ENCODE measurements at places on chromosomes 5 and 9.

- no peak for DNase-seq
Observed at GRCh38 chr5:177300236-177300880, 3.2 kb downstream of the RAB24 start.

DNA sequence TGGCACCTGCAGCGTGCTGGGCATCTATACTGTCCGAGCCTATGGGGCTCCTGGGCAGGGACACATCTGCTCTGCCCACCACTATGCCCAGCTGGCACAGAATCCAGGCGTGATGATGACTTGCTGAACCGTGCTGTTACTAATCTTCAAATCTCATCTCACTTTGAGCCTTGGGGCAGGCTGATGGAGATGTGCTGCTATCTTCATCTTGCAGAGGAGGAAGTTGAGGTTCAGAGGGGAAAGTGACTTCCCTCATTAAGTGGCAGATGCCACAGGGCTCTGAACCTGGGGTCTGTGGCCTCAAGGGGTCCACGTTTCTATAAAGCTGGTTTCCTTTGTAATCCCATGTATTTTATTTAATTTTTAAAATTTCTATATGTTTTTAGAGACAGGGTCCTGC lies 4.7 kb downstream of the SLC2A6 start:
- no peak for DNase-seq

- no peak for DNase-seq
Observed at GRCh38 chr5:14319102-14319501, 176.0 kb downstream of the TRIO start.

DNA sequence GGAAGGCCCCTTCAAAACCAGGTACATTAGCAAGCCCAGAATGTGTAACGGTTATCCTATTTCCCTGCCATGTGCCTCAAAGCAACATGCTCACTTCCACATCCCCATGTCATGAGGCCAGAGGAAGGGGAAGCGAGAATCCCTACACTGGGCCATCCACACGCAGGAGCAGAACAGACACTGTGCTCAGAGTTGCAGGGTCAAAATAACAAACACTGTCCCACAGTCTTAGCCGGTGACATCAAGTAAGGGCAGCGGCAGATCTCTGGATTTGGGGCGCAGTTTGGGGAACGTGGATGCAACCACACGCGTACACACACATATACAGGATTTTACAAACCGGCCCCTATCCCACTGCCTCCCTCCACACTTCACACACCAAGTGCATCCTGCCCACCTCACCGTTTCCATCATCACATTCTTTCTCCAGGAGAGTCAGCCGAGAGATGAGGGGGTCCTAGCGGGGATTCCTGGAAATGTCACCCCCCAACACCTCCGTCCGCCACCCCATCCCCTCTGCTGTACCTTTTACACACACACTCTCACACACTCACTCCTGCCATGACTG lies 776 bp downstream of the APBA1 start:
- DNase-seq, result no peak
